ENCODE measurements at places on chromosomes 12 and 14. TPM values are rescaled to one million over a fixed set of nuclear protein-coding genes. Genes with fewer than 3 reads are reported as not detected.

The PRDM4 gene
- total RNA-seq, result 30.6 TPM

The RAB15 gene
- total RNA-seq, result 4.8 TPM

The USP44 gene
- 11.5 TPM for total RNA-seq

The TMEM132D gene
- total RNA-seq, result not detected

The TAS2R42 gene
- total RNA-seq, result not detected

The NGB gene
- not detected for total RNA-seq

The CD163L1 gene
- not detected for total RNA-seq

The RIMKLB gene
- 4.4 TPM for total RNA-seq

The KRT73 gene
- total RNA-seq, result not detected

All from activated CD8-positive, alpha-beta memory T cell treated with anti-CD3 and anti-CD28 coated beads for 36 hours (primary cell).